Stimulated activated CD8-positive, alpha-beta memory T cell treated with anti-CD3 and anti-CD28 coated beads, Interleukin-15, amount 100 ng/mL, for 1 hour (primary cell): ENCODE measurements at places on chromosomes 1 and 21.

GRCh38 chr1:46940307-46940706, 969 bp downstream of the CYP4A11 start:
- DNase-seq, result no peak

- DNase-seq, result no peak
Measured at GRCh38 chr1:41108696-41109275, 87.3 kb upstream of the SLFNL1 start.

DNA sequence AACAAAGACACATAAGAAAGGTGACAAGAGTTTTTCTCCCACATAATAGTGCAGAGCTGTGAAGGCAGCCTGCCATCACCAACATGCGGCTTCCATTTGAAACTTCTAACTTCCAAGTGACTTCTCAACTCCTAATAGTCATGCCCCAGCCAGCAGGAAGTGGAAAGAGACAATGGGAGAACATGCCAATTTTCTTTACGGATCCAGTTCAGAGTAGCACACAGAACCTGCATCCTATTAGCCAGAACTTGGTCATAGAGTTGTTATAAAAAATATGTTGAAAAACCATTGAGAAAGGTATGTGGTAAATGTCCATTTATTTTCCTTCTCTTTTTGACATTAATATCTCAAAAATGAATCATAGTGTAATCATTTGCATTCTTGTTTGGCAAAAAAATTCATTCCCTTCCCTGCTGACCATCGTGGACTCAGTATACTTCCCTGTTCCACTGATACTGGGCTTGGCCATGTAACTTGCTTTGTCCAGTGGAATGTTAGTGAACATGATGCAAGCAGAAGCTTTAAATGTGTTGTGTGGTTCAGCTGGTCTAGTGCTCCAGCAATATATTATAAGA, 197.4 kb downstream of the SEC16B start:
- DNase-seq, result no peak

DNA sequence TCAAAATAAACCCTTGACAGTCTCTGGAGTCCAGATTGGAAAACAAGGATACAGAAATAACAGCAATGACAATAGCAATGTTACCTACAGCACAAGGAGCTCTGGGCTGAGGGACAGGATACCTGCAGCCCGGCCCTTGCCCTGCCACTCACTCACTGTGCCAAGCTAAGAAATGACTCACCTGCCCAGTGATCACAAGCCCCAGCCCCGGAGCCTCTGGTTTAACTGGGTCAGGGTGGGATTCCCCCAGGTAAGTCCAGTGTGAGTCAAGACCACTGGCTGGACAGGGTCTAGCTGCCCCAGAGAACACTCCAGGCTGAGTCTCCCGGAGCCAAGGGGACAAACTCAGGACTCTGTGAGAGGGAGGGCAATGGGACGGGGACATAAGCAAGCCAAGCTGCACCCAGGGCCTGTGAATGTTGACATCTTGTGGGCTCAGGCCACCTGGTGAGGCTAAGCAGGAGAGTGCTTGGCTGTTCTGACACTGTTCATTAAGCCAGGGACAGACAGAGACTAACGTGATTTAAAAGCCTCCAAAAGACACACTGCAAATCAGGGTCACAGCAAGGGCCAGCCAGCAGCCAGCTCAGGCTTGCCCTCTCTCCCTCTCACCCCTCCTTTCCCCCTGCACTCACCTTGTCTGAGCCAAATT, 64.1 kb downstream of the MIS18A start:
- no peak for DNase-seq

GRCh38 chr1:224744521-224744920, 128.4 kb downstream of the CNIH3 start:
- no peak for DNase-seq

GRCh38 chr1:245546875-245547274, 392.1 kb downstream of the KIF26B start:
- no peak for DNase-seq

DNA sequence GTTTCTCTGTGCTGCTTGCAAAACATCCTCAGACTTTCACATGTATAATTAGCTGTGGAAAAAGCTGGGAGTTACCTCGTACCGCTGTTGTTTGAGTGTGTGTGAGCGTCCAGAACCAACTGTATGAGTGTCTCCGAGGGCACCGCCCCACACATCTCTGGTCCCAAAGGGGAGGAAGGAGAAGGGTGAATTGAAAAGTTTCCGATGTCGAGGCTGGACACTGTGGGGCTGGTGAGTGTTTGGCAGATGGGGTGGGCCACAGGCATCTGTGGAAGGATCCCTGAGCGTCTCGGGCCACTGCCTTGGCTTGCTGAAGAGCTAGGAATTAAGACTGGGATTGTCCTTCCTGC, 1.2 kb downstream of the ATP2B4 start:
- no peak for DNase-seq

GRCh38 chr1:41783189-41783639, 135.5 kb downstream of the HIVEP3 start:
- no peak for DNase-seq

DNA sequence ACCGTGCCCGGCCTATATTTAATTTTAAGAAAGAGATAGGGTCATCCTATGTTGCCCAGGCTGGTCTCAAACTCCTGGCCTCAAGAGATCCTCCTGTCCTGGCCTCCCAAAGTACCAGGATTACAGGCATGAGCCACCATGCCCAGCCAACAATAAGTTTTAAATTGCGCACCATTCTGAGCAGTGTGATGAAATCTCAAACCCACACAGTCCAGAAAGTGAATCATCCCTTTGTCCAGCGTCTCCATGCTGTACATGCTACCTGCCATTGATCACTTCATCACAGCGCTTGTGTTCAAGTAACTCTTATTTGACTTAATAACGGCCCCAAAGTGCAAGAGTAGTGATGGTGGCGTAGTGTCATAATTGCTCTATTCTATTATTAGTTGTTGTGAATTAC, 75.4 kb downstream of the APP start:
- no peak for DNase-seq
